AG08396 (cell line): ENCODE measurements at places on chromosomes 2 and 18.

GRCh38 chr18:48931680-48932461 is 18.9 kb downstream of the SMAD7 start:
- no peak for DNase-seq

DNA sequence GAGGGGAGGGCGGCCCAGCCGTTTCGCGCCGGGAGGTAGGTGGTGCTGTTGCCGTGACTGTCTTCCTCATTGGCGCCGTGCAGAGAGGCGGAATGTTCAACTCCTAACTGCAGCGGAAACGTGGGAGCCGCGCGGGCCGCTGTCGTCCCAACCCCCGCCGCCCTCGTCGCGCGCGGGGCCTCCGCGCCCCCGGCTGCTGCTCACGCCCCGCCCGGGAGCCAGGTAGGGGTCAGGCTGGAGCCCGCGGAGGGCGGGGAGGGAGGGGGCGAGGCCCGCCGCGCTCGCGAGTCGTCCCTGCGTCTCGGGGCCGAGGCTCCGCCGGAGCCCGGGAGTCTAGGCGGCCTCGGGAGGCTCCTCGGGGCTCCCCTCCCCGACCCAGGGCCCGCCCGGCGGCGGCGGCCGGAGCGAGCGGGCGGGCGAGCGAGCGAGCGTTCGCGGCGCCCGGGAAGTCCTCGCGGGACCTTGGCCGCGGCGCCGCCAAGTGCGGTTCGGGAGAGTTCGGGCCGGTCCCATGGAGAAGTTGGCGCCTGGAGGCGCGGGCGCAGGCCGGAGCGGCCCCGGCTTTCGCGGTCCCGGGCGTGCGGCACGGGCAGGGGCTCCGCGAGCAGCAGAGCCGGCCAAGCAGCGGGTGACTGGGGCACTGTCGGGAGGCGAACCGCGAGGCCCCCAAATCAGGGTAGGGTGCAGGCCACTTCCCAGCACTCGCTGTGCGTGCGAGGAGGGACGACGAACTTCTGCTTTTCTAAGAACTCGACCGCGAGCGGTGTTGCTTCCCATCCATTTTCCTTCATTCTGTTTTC is at the start of gene MAP3K20:
TSS of gene MAP3K20 (plus strand) at position 66 of the 800 bp plus-strand sequence. CDS start 15,186 bp downstream, outside the sequence.
- peak; percentile 69 for DNase-seq

GRCh38 chr2:39875182-39875913 is 96.3 kb upstream of the THUMPD2 start:
- DNase-seq = peak; percentile 84

- no peak for DNase-seq
Observed at GRCh38 chr18:22268641-22269128, 99.3 kb downstream of the GATA6 start.

DNA sequence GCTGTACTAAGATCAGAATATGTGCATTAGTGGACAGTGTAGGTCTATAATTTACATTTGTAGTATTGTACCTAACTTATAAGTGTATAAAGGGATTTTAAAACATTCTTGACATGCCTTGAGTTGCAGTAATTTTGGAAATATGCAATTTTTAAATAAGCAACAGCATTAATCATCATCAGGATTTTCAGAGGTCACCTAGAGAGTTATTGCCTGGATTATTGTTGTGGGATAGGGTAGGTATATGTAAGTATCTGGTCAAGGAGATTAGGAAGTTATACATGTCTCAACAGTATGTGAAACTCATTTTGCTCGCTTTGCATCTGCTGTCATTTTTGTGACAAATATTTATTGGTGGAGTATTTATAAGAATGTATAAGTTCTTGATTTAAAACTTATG is 184.2 kb downstream of the WDR7 start:
- DNase-seq = no peak

- no peak for DNase-seq
Observed at GRCh38 chr2:11812466-11813248, 66.2 kb downstream of the LPIN1 start.
